ENCODE measurements at places on chromosomes 6 and 20.

DNA sequence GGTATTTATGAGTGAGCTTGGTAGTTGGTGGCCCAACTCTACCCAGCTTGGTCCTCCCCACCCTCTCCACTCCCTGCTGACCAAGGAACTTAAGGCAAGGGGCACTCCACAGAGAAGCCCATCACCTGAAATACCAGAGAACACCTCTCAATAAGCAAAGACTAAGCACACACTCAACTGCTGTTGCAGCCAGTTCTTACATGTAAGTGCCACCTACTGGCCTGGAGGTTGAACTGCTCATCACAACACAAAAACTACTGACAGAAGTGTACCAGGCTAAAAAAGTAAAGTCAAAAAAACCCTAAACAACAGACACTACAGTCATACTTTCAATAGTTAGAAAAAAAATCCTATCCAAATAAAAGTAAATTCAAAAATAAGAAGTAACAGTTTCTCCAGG lies 146.2 kb downstream of the FAM83B start:
- DNase-seq: no peak

DNA sequence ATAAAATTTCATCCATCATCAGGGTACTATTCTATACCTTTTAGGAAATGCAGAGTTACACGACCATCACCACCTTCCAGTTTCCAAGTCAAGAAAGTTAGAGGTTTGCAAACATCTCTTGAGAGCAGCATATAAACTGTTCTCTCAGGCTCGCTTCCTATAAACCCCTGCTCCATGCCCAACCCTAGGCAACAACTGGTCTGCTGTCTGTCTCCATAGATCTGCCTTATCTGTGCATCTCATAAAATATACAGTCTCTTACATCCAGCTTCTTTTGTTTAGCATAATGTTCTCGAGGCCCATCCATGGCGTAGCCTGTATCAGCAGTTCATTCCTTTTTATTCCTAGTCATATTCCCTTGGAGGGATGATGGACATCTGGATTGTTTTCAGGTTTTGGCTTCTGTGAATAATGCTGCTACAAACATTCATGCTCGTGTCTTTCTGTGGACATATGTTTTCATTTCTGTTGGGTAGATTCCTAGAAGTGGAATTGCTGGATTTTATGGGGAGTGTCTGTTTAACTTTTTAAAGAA lies 6.1 kb downstream of the PTPRT start:
- DNase-seq: no peak

DNA sequence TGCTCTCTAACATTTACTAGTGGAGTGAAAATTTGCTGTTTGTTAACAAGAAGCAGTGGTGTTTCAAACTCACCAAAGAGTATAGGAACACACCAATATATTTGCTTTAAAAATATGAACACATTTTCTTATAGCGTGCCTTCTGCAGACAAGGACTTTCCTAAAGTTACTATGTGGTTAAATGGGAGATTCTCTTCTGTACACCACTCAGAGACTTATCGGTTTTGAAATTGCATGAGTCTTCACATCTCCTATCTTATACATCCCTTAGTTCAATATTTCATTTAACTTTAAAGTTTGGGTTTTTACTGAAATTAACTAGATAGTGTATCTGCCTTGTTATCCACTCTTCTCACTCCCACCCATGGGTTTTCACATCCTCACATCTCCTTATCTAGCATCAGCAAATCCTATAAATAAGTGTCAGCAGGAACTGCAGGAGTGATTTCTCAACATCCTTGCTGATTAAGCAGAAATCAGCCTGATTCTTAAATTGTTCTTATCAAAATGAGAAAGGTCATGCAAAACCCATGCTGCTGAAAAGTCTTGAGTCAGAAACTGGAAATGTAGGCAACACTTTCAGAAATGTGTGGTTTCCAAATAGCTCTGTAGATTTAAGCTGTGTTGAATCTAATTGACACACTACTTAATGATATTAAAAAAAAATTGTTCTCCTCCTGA lies 1075.6 kb upstream of the GJE1 start:
- DNase-seq: no peak

DNA sequence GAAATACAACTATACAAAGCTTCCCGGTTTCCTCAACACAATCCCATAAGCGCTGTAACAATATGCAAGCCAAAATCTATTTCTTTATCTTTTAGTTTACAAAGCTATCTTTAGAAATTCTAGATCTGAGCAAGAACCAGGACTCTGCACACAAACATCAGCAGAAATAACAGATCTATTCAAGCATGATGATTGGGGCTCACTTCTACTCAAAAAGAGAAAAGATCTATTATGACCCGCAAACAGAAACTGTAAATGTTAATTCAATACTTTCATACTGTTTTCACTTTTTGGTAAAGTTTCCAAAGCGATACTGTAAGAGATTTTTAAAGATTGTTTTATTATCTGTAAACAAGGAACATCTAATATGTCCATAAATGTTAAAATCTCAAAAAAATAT lies 86.6 kb downstream of the SESN1 start:
- no peak for DNase-seq

DNA sequence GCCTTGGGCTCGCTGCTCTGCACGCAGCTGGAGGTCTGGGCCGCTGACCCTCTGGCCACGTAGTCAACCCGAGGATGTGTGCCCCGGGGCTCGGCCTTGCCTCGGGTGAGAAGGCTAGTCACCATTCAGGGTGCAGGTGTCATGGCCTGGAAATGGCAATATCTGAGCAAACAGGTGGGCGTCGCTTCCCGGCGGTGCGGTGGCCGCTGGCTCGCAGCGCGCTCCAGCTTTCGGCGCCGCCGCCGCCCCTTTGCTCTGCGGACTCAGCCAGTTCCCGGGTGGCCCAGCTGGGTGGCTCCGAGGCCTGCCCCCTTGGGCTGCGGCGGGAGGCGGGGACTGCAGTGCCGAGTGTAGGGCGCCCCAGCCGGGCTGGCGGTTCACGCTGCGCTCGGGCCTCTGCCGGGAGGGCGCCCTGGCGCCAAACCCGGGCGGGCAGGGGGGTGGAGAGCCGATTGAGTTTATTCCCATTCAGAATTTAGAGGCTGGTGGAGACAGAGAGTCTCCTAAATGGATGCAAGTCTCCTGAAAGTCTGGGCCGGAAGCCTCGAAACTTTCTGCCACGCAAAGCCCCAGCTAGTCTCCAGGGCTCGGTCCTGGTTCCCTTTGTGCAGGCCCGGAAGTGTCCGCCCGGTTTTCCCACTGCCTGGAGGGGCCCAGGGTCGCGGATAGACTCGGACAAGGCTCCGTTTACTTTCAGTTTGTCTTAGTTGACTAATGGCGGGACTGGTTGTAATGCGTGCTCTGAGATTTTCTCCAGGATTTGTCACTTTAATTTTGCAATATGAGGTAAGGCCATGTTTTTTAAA lies 11.3 kb upstream of the TFAP2A start:
- DNase-seq: peak; percentile 83

DNA sequence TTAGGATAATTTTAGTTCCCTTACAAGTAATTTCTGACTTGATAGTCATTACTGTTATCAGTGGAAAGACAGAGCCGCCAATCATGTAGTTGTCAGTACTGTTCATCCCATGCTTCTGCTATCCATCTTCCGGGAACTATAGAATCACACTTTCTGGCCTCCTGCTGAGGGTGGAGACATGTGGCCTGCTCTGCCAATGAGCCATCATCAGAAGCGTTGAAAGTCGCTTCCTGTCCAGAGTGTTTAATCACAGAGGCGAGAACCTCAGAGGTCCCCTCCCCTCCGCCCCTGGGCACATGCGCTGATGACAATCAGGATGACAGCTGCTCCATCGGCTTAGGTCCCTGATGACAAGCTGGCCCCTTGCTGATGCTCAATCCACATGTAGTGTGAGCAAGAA lies 3.0 kb downstream of the DDO start:
- DNase-seq: no peak

DNA sequence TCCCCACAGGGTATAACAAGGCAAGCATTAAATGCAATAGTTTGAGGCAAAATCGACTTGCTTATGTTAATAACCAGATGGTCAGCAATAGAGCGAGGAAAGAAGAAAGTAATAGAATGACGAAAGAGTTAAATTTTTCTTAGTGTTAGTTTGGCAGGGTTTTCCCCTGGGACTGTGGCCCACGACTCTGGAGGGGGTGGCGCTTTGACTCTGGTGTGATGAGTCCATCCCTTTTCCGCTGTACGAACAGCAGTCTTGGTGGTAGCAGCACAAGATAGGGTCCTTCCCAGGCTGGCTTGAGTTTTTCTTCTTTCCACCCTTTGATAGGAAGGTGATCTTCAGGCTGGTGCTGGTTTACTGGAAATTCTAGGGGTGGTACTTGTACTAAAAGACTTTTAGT lies 69.2 kb upstream of the GMDS start:
- no peak for DNase-seq

DNA sequence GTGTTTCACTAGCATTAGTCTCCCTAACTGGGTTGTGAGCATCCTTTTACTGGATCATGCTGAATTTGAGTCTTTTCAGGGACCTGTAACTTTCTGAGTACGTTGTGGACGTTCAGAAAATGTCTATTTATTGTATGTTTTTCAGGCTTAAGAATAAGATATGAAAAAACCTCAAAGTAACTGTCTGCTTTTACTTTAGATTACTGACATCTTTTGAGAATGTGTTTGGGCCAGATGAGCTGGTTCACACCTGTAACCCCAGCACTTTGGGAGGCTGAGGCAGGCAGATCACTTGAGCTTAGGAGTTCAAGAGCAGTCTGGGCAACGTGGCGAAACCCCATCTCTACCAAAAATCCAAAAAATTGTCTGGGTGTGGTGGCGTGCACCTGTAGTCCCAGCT lies 32.7 kb downstream of the NCOA3 start:
- DNase-seq: no peak

GRCh38 chr6:33549196-33549595 lies 30.9 kb downstream of the BAK1 start:
- DNase-seq: no peak

GRCh38 chr20:62549499-62550086 lies 73.8 kb upstream of the GATA5 start:
- DNase-seq: no peak

DNA sequence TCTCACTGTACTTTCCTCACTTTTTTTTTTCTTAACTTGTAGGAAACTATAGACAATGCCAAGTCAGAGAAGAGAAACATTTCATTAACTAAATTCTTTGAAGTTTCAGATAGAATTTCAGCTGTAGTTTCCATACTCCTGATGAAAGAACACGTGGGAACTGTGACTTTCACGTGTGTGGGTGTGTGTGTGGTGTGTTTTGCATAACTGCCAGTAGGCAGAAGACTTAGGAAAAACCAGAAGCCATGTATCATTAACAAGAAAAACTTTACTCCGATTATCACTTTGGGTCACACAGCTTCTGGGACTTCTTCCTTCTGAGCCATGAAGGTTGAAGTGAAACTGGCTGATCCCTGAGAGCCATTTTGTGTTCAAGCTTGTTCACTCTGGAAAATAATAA lies 483.3 kb downstream of the TFAP2B start:
- no peak for DNase-seq

DNA sequence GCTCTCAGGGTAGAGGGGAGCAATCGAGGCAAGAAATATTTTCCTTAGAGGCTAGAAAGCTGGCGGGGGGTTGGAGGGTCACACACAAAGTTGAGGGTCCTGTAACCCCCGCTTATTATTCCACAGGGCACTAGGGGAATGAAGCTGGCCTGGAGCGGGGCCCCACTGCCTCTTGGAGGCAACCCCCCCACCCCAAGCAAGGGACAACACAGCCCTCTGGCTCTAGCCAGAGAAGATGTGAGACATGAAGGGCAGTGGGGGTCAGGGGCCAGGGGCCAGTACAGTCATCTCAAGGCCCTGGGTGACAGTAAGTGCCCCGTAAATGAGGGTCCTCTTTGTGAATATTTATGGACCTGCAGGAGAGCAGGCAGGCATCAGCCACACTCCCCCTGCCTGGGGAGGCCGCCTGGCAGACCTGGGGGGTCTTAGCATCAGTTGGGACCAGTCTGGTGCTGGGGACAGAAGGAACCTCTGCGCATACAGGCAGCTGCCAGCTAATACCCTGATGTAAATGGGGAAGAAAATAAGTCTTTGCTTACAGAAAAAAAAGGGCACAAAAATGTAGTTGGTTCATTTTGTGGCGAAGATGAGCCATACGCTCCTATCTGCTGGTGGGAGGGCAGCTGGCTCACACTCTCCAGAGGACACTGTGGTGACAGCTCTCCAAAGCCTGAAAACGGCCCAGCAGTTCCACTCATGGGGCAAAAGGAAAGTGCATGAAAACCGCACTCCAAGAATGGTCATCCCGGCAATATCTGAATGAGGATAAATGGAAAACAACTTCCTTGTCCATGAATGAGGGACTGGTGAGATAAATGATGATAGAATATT lies 21.9 kb downstream of the SPATA2 start:
- no peak for DNase-seq

GRCh38 chr6:75458895-75459294 lies 34.7 kb downstream of the FILIP1 start:
- DNase-seq: no peak

DNA sequence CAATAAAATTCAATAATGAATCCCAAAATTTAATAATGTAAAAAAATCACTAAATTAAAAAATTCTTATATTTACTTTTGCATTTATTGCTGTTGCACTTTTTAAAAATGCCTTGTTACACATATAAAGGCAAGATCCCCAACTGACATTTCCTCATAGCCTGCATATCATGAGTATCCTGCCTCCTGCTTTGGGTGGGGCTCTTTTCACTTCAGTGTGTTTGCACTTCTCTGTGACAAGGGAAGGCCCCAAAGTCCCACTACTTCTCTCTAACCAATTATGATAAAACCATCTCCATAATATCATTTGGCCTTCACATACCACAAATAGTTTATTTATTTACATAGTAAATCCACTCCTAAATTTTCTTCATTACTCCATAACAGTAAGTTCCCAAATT lies 446.1 kb upstream of the MARCKS start:
- no peak for DNase-seq

- DNase-seq: no peak
Observed at GRCh38 chr6:27375613-27376079, 12.9 kb upstream of the ZNF391 start.

DNA sequence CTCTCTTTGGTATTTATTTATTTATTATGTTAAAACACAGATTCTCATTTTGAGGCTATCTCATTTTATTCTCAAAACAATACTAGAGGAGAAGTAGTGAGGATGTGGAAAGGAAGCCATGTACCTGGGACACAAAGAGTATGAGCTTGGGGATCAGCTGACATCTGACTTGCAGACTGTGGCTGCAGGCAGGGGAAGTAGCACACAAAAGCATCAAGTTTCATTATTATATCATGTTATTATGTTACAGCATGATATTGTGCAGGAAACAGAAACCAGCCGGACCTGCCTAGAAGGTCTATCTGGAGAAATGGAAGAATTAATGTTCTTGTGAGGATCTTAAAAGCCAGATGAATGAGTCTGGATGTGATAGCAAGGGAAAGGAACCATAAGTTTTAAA lies 248.2 kb downstream of the KHDC1L start:
- DNase-seq: no peak

DNA sequence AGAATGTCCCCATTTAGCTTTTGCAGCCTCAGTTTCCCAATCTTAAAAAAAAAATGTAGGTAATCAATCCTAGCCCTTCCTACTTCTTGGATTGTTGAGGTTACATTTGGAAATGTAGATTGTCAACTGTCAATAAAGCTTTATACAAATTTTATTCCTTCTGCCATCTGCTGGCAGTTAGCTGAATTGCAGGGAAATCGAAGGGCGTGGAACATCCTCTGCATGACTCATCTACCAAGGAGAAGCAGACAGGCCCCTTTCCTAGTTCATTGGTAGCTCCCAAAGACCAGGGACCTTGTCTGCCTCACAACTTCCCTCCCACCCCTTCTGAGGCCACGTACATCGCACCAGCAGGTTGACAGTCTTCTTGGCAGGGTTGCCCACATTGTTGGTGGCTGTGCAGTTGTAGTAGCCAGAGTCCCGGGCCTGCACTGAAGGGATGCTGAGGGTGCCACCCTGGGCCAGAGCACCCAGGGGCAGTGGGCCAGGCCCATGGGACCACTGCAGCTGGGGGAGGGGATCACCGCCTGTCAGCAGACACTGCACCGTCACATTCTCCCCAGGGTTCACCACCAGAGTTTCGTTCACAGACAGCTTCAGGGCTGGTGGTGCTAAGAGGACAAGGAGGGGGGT lies 43.6 kb downstream of the MDGA1 start:
- DNase-seq: no peak
